Caco-2 (cell line): ENCODE measurements at places on chromosomes 6 and 20.
A peak's percentile ranks its signal among the peaks of the same experiment; 100 is the strongest.

GRCh38 chr6:47076422-47077344 lies 34.6 kb upstream of the ADGRF1 start:
- no peak for DNase-seq

GRCh38 chr6:165774903-165775601 lies 112.0 kb upstream of the PDE10A start:
- no peak for DNase-seq

- no peak for DNase-seq
Measured at GRCh38 chr6:159751448-159751847, 10.4 kb upstream of the ACAT2 start.

DNA sequence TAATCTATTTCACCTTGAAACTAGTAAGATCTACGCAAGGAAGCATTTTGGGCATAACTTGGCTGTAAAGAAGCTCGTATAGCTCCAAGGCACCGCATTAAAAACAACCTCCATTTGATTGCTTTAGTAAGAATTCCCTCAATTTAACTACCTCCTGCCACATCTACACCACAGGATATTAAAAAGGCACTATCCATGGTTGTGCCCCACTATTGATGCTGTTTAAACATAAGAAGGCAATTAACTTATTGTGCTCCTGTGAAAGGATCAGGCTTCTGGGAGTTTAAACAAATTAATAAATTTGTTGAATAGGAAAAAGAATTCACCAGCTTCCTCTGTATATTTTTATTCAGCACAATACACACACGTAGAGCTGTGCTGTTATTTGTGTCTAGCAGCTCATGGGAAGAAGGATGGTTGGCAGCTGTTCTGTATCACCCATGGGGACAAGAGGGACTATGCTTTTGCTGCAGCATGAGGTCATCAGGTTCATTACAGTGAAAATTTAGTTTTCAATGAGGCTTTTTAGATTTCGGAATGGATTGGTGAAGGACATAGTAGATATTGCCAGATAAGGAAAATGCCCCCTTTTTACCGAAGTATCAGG lies 513.3 kb downstream of the HAO1 start:
- no peak for DNase-seq

- no peak for DNase-seq
Measured at GRCh38 chr20:1440024-1440423, 26.6 kb downstream of the NSFL1C start.

DNA sequence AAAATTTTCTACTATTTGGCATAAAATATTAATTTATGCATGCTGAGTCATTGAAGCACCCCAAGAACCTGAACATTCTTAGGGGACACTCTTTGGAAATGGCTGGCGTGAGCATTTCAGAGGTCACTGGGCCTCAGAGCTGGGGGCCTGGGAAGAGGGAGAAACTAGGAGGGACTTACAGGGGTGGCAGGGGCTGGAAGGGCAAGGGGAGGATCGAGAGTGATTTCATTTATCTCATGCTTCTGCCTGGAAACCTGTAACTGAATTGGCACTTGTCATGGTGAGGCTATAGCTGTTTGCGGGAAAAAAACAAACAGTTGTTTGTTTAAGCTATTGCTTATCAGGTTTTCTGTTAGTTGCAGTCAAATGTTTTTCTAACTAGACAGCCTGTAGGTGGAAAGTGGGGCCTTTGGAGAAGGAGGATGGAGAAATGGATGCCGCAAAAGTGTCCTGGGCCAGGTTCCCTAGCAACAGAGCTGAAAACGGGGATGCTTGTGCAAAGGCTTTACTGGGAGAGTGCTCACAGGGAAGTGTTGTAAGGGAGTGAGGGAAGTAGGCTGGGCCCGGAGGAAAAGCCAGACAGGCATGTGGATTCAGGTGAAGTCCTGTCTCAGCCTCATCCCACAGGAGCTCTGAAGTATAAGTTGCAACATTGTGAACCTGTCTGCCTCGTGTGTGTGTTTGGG lies 36.4 kb upstream of the KAT14 start:
- no peak for DNase-seq

GRCh38 chr20:36040571-36040970 lies 72.2 kb downstream of the CNBD2 start:
- no peak for DNase-seq

DNA sequence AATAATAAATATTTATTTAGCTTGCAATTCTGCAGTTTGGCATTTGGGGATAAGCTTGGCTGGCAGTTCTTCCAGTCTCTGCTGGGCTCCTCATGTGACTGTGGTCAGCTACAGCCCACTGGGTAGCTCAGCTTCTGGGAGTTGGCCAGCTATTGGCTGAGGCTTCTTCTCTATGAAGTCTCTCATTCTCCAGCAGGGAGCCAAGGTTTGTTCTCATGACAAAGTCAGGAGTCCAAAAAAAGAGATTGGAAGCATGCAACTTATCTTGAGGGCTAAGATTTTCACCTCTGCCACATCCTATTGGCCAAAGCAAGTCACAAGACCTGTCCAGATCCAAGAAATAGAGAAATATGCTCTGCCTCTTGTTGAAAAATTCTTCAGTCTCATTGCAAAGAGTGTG lies 94.6 kb downstream of the SNAP25 start:
- no peak for DNase-seq

GRCh38 chr20:33408716-33409654 lies 7.7 kb upstream of the CDK5RAP1 start:
- no peak for DNase-seq

DNA sequence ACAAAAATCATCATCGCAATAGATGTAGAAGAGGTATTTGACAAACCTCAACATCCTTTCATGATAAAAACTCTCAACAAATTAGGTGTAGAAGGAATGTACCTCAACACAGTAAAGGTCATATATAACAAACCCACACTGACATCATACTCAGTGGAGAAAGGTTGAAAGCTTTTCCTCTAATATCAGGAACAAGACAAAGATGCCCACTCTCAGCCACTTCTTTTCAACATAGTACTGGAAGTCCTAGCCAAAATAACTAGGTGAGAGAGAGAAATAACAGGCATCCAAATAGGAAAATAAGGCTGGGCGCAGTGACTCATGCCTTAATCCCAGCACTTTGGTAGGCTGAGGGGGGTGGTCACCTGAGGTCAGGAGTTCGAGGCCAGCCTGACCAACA lies 95.8 kb downstream of the ZDHHC14 start:
- DNase-seq, result no peak

GRCh38 chr6:79586548-79586947 lies 44.6 kb upstream of the SH3BGRL2 start:
- DNase-seq, result no peak

DNA sequence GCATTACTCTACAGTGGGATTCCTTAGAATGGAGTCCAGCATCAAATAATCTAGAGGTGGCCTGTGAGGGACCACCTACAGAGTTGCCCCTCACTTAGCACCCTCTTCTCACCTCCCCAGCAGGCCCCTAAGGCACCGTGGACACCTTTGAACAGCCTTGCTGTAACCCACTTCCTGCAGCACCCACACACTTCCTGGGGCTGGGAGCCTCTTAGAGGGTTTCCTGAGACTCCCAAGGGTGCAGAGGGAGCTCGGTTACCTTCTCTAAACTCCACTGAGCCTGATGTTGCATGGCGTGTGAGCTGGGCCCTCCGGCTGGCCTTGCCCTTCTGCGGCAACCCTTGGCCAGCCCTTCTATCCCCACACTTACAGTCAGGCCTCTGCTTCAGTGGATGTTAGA lies 7.3 kb upstream of the SIRPG start:
- DNase-seq, result no peak

DNA sequence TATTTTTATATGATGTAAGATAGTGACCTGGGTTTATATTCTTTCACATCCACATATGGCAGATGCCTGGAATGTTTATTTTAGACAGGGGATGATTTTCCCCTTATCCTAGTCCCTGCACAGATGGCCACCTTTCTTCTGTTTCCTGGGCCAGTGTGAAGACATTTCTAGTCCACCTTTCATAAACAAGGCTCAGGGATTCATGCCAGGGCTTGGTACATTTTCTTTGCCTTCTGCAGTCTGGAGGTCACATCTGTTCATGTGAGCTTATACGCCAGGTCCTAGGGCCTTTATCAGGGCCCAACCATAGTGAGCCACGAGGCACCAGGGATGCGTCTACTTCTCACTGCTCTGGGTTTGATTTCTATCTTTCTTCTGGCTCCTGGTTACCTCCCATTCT lies 38.0 kb upstream of the ERVFRD-1 start:
- no peak for DNase-seq

- DNase-seq, result no peak
Measured at GRCh38 chr6:105432797-105433196, 29.9 kb upstream of the PREP start.

GRCh38 chr6:147418523-147418922 lies 90.0 kb upstream of the SAMD5 start:
- no peak for DNase-seq

GRCh38 chr20:25077610-25078169 lies 4.3 kb downstream of the VSX1 start:
- no peak for DNase-seq

GRCh38 chr6:64520050-64520449 lies 884.4 kb downstream of the PHF3 start:
- DNase-seq, result no peak

- DNase-seq, result no peak
Measured at GRCh38 chr6:132623106-132623845, 799 bp downstream of the TAAR2 start.

GRCh38 chr6:17729223-17730077 lies 22.7 kb upstream of the NUP153 start:
- DNase-seq, result no peak

- peak; percentile 26 for DNase-seq
Measured at GRCh38 chr6:168171673-168172353, 92.8 kb upstream of the FRMD1 start.

GRCh38 chr6:96236471-96236870 lies 220.7 kb downstream of the FUT9 start:
- no peak for DNase-seq

GRCh38 chr20:57491373-57491772 lies 33.6 kb downstream of the CTCFL start:
- DNase-seq, result no peak

- DNase-seq, result no peak
Measured at GRCh38 chr6:8082572-8082953, 18.4 kb upstream of the BLOC1S5 start.

GRCh38 chr6:39199976-39200375 lies 29.3 kb downstream of the KCNK5 start:
- no peak for DNase-seq

DNA sequence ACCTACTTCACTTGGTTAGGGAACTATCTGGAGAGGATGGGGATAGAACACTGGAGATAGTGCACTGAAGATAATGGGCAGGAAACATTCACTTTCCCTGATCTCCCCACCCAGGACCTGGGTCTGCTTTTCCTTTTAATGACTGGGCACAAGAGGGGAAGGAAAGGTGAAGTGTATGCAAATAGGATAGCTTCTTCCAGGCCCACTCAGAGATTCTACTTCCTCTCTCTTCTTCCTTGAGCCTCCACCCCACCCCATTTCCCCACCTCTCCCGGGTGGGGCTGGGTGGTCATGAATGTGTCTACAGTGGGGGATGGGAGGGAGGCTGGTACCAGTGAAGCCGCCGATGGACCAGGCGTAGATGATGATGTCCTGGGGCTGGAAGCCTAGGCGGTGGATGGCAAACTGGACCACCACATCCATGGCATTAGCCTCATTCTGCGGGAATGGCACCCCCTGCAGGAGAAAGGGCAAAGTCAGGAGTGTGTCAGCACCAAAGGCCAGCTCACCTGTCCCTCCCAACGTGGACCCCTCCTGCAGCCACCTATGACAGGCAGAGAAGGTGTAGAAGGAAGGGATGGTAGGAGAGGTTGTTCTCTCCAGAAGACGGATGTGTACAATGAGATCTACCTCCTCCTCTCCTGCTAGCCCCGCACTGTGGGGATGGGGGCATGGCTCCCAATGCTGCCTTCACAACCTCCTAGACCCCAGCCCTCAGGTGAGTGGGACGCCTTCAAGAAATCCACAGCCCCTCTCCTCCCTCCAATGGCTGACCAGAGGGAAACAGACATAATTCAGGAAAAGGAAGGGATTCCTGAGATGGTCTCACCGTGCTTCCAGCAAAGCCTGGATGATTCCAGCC lies 8.6 kb upstream of the LY6G5C start:
- DNase-seq, result no peak

- DNase-seq, result no peak
Measured at GRCh38 chr20:48763216-48763914, 64.4 kb downstream of the PREX1 start.

- DNase-seq, result no peak
Measured at GRCh38 chr6:88890394-88890793, 73.0 kb downstream of the RNGTT start.

GRCh38 chr6:89311853-89312531 lies 3.1 kb downstream of the GABRR2 start:
- no peak for DNase-seq

DNA sequence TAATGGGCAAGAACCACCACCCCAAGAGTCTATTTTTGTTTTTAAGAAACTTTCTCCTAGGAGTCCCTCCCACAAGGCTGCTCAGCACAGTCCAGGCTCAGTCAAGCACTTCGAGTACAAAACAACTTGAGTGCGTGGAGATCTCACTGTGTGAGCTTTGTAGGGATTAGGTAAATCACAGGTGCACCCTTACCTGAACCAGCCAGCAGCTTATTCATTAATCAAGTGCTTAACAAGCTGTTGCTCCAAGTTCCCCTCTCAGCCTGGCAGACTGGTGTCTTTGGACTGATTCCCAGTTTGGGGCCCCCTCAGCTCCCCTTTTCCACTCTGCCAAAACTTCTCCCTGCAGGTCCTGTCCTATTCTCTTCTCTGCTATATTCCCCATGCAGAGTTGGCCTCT lies 133.1 kb downstream of the LY86 start:
- no peak for DNase-seq

DNA sequence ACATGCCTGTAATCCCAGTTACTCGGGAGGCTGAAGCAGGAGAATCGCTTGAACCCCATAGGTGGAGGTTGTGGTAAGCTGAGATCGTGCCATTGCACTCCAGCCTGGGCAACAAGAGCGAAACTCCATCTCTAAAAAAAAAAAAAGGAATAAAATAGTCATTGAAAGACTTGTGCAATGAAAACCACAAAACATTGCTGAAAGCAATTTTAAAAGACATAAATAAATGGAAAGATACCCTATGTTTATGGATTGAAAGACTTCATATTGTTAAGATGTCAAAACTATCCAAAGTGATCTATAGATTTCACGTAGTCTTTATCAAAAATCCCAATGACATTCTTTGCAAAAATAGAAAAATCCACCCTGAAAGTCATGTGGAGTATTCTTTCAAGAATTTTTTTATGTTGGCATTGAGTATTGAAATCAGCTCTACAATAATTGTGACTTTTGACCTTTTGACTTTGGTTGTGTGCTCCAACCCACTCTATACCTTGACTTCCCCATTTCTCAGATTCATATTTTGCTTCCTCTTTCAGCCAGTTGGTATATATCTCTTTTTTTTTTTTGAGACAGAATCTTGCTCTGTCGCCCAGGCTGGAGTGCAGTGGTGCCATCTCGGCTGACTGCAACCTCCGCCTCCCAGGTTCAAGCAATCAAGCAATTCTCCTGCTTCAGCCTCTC lies 45.5 kb upstream of the SLC23A2 start:
- DNase-seq, result no peak

DNA sequence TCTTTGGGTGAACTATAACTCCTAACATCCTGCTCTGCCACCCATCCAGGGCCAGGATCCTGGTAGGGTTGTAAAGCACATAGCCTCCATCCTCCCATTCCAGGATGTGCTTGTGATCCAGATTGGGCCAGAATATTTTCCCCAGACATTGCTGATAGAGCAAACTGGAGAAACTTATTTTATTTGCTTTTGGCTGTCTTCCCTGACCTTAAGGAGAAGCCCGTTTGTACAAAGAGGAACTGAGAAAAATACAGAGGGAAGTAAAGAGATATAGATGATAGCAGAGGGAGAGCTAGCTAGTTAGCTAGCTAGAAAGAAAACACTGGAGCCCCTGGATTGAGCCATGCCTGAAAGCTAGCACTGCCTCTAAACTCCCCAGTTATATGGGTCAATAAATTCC lies 9.0 kb upstream of the HDAC2 start:
- no peak for DNase-seq

GRCh38 chr6:75272145-75272840 lies 12.3 kb downstream of the TMEM30A start:
- DNase-seq, result peak; percentile 34
